ENCODE measurements at places on chromosomes 7 and 10.

GRCh38 chr7:72337390-72338167 lies 74.6 kb downstream of the CALN1 start:
- no peak for DNase-seq

DNA sequence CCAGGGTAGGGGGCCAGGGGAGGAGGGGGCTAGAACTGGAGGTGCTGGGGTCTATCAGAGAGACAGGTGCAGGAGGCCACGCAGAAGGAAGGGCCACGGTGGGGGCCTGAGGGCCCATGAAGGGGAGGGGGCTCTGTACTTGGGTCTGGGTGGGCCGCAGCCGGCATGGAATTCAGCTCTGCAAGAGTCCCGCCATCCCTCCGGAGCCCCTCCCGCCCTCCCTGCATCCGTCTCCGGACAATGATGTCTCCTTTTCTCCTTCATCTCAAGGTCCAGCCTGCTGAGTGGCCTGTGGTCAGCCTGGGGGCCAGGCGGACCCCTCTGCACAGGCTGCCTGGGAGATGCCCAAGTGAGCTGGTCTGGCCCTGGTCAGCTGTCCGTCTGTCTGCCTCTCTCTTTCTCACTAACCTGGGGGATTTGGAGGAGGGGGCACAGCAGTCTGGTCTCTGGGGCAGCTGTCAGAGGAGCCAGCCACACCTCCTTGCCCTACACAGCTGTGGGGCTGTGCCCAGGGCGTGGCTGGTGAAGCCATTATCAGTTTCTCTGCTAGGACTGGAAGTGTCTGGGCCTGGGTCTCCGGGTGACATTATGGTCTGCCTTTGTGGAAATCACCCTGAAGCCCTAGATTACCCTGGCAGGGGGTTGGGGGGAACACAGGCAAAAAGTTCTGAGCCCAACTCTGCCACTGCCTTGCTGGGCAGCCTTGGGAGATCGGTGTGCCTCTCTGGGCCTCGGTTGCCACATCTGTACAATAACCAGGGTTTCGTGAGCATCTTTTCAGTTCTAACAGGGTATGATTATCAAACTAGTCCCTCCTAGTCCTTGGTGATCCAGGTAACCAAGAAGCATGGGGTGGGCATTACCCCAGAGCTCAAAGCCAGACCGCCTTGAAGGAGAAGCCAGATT lies 19.0 kb upstream of the HSPB1 start:
- DNase-seq, result no peak

GRCh38 chr10:8768852-8769251 lies 714.4 kb downstream of the GATA3 start:
- DNase-seq, result no peak

DNA sequence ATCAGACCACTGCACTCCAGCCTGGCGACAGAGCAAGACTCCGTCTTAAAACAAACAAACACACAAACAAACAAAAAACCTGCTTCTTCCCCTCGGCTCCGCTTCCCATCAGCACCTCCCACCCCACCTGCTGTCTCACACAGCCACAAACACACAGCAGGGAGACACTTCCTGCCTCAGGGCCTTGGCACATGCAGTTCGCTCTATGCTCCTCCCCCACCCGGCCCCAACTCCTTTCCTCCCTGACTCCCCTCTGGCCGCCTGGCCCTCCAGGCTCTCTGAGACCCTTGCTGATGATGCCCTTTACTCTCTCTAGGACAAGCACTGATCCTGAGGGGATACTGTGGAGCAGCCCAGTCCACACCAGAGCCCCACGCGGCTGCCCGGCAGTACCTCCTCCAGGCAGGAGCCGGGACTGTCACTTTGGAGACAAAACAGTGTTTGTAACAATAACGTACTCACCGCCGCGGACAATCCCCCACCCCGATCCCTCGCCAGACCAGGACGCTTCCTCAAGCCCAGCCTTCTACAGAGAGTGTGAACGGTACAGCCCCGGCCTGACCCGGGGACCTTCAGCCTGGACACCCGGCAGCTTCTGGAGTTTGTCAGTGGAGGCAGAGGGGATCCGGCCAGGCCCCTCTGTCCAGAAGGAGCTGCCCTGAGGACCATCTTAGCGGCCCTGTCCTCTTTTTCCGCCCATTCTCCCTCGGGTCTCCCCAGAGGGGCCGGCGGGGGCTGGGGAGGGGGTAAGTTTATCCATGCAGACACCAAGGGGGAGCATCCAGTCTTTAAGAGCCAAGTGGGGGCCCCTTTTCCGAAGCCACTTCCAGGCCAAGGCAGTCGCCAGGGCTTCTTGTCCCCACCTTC lies 50.0 kb upstream of the GTF2IRD1 start:
- DNase-seq, result no peak

DNA sequence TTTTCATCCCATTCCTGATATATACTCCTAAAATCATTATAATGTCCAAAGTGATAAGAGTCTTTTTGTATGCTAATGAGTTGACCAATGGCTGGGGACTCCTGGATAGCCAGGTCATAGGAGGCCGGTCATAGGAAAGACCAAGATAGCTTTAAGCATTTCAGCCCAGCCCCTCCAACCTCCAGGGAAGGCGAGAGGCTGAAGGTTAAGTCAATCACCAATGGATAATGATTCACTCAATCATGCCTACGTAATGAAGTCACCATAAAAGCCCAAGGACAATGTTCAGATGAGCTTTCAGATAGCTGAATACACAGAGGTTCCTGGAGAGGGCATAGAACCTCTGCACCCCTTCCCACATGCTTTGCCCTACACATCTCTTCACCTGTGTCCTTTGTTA lies 75.7 kb downstream of the VWDE start:
- DNase-seq, result no peak

DNA sequence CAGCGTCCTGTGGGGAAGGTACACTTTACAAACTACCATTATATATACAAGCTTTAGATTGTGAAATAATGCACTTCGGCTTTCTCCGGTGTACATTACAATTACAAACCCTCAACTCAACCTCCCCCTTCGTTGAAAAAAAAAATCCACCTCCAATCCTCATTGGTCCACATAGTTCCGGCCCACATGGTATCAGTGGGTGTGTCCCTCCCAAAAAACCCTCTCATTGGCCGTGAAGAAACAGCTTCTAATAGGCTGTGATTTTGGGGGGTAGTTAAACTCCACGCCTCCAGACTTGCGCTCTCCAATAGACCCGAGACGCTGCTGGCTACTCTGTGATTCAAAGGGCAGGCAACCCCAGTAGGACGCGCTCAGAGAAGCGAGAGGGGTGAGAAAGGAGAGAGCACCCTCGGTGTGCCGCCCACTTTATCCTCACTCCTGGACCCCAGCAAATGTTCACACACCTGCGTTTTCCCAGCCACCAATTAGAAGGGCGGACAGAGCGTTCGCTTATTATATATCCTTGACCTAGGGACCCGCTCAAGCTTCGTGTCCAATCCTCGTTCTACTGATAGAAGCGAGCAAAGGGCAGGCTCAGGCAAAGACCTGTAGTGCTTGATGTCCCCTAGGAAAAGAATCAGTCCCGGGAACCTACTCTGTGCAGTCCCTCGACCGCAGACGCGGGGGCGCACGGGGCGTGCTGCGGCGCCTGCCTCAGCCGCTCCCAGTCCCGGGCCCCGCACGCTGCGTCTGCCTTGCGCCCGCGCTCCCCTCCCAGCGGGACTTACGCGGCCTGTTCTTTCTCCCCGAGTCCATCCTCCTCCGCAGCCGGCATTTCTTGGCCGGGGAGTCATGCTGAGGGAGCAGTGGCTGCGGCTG lies 991 bp downstream of the PANK1 start:
- DNase-seq, result peak; percentile 97

DNA sequence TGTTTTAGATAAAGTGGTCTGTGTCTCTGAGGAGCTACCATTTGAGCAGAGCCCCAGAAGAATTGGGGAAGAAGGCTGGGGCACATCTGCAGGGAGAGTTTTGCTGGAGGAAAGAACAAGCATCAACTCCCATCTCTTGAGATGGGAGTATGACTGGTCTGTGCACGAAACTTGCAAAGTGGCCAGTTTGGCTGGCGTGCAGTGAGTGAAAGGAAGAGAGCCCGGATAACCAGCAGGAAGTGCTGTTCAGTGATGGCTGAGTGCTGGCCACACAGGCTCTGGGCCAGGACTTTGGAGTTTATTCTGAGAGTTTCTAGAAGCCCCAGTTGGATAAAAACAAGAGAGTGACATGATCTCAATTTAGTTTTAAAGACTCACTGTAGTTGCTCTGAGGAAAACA lies 34.4 kb upstream of the SVIL start:
- DNase-seq, result no peak

DNA sequence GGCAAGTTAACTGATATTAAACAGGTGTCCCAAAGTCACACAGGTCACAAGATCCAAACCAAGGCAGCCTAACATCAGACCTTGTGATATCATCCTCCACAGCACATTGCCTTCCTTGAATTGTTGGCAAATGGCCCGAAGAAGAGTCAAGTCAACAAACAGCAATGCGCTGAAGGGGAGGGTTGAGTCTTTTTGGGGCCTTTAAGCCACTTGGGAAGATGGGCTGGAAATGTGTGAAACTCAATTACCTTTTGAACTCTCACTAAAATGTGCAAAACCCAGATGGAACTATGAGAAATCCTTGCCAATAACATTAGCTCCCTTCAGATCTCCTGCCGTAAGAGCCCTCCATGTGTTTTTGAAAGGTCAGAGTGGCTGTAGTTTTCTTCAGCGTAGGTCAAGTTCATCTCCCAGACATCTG lies 47.9 kb upstream of the STK17A start:
- no peak for DNase-seq

GRCh38 chr10:1509011-1509530 lies 228.3 kb downstream of the ADARB2 start:
- no peak for DNase-seq

- DNase-seq, result no peak
These were observed 11.6 kb downstream of the CHAT start for GRCh38 chr10:49625411-49625810.

GRCh38 chr10:29026802-29027580 lies 261.9 kb upstream of the LYZL1 start:
- no peak for DNase-seq

- DNase-seq, result no peak
These were observed at the start of gene MOGAT3 for GRCh38 chr7:101200862-101201599. MOGAT3 (minus strand) TSS chr7:101201036; CDS start chr7:101200854, 182 bp downstream.

- no peak for DNase-seq
These were observed 53.6 kb downstream of the AFAP1L2 start for GRCh38 chr10:114350751-114351150.

DNA sequence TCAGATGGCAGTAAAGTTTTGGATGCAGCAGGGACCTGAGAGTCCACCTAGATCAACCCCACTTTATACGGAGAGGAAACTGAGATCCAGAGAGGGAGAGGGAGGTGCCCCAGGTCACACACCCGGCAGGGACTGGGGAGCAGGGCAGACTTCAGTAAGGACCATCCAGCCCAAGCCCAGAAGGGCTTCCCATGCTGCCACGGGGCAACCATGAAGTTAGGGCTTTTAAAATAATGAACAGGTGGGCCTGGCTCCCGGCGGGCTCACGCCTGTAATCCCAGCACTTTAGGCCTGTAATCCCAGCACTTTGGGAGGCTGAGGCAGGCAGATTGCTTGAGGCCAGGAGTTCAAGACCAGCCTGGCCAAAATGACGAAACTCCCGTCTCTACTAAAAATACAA lies 98.5 kb downstream of the HIP1 start:
- no peak for DNase-seq
